ENCODE measurements at places on chromosomes 2 and 18.
A peak's percentile ranks its signal among the peaks of the same experiment; 100 is the strongest.

DNA sequence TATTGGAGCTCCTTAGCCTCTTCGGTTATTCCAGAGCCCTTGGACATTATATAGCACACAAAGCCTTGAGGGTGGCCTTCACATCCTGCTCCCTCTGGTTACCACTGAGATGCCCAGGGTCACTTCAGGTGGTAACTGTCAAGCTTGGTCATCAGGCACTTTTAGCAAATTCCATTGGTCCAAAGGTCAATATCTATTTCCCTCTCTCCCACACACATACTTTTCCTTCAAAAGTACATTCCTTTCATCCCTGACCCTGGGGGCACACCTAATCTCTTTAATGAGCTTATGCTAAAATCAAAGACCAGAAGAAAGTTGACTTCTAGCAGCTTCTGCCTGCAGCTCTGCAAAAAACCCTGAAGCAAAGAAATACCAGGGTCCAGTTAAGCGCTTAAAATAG is 172.0 kb upstream of the NRP2 start:
- no peak for DNase-seq

GRCh38 chr2:79292239-79292957 is 132.8 kb upstream of the REG3A start:
- no peak for DNase-seq

DNA sequence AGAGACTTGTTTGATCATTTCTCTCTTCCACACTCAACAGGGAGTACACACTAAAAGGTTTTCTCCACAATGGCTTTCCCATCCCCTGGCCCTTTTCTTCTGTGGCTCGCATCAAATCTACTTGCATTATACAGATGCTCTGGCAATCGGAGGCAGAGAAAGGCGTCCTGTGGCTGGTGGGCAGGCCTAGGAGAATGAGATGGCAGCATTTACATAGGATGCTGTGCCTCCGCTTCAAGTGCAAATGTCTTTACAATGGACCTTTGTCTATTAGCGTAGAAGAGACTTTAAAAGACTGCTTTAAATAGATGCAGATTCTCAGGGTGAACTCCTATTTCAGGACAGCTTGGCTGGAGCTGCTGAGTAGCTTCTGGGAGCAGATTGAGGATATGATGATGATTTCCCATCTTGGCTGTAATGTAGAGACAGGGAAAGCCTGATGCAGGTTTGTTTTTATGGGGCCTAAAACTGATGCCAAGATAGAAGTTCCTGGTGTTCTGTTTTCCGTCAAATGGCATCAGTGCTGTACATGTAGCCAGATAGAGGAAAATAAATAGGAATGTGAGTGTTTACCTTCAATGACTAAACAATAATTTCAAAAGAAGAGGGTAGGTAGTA is 423.4 kb downstream of the RND3 start:
- DNase-seq, result no peak

DNA sequence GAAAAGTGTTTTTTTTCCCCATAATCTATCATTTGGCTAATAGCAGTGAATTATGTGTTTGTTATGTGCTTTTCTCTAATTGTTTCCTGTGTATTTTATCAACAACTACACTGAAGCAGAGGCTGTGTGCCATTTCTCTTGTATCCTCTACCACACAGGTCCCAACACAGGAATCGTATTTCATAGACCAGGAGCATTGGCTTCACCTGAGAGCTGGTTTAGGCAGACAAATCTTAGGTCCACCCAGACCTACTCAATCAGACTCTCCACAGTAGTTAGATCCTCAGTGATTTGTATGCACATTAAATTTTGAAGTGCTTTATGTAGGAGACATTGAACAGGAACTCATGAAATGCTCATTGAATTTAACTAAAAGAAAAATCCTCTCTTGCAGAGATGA is 109.2 kb downstream of the FSHR start:
- DNase-seq, result no peak

GRCh38 chr2:53568469-53568868 is 199.1 kb upstream of the CHAC2 start:
- no peak for DNase-seq

DNA sequence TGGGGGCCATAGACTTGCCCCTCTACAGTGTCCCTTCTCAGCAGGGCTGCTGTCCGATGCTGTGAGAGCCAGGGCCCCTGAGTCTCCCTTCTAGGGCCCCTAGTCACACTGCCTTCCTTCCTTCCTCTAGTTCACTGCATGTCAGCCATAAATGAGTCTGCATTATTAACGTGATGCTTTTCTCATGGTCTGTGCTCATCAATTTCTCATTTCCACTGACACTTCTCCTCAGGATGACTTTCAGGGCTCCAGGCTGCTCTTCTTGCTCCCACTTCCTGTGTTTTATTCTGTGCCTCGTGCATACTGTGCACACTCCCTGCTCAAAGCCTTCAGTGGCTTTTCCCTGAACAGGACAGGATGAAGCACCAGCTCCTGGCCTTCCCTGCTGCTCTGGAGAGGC is 146.5 kb downstream of the FAM210A start:
- no peak for DNase-seq

- DNase-seq, result no peak
Measured at GRCh38 chr18:26436176-26437051, 111.9 kb downstream of the KCTD1 start.

- no peak for DNase-seq
Measured at GRCh38 chr2:220226076-220226475, 598.6 kb downstream of the SLC4A3 start.

DNA sequence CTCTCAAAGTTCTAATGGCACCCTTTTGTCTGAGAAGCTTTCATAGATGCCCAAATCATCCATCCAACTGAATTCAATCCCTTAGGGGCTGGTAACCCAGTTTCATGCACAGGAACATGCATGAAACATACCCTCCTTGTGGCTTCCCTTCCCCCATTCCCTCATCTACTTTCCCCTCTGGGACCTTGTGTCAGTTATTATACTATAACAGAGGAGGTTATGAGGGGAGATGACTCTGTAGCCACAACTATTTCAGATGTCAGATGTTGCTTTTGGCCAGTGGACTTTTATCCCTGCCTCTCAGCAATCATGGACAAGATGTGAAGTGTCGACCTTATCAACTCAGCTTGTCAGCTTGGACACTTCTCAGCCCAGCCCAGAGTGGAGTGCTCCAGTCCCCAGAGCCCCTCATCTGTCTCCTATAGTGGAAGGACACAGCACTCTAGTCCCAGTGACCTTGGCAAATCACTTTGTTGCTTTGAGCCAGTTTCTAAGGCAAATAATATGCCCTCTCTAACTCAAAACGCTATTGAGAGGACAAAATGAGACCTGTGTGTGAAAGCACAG is 8.4 kb downstream of the DHRS9 start:
- DNase-seq, result no peak

GRCh38 chr2:94870440-94871225 is 597 bp upstream of the TEKT4 start:
- no peak for DNase-seq

- no peak for DNase-seq
Measured at GRCh38 chr2:228866781-228867180, 404.3 kb downstream of the PID1 start.

DNA sequence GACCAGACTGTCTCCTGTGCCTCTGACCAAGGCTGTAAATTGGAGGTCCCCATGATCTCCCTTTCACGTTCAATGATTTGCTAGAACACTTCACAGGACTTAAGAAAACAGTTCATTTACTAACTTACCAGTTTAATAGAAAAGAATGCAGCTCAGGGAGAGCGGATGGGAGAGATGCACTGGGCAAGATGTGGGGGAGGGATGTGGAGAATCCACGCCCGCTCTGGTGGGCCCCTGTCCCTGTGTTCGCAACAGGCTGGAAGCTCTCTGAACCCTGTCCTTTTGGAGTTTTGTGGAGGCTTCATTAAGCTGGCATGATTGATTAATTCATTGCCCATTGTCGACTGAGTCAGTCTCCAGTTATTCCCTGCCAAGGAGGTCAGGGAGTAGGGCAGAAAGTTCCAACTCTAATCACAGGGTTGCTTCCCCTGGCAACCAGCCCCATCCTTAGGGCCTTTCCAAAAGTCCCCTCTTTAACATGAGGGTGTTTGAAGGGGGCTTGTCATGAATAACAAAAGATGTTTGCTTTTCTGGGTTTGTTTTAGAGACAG is 257.1 kb downstream of the ACKR3 start:
- no peak for DNase-seq

DNA sequence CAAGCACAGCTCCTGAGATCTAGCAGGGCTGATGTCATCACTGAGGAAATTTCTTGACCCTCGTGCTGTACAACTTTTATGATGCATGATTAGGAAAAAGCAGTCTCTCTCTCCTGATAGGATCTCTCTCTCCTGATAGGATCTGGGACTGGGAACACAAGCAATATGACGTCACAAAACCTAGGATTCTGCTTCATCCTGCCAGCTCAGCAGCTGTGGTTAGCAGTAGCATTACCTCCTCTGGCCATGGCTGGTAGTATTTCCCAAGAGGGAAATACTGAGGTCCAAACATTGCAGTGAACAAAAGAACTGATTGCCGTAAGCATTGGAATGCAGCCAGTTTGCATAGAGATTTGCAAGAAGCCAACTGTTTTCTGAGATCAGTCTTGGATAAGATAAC is 521.2 kb upstream of the POU3F3 start:
- DNase-seq, result no peak

- no peak for DNase-seq
Measured at GRCh38 chr2:96514521-96514920, 9.4 kb upstream of the NEURL3 start.

- no peak for DNase-seq
Measured at GRCh38 chr2:201882353-201883090, 76.2 kb downstream of the CDK15 start.

GRCh38 chr2:232411901-232412629 is 5.4 kb downstream of the ALPG start:
- no peak for DNase-seq

DNA sequence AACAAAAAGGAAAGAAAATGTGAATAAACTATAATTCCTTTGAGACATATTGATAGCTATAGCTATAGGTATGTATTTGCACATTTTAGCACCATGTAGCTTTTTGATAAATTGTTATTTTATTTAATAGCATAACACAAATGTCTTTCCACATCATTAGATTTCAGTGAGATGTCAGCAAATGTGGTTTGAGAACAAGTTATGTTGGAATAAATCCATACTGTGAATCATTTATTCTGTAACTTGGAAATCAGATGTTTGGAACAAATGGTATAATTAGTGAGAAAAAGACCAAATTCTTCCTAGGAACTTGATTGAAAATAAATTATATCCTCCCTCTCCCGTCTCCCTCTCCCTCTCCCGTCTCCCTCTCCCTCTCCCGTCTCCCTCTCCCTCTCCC is 62.8 kb downstream of the NABP1 start:
- no peak for DNase-seq

GRCh38 chr2:171420728-171421563 is 12.8 kb downstream of the METTL8 start:
- no peak for DNase-seq

DNA sequence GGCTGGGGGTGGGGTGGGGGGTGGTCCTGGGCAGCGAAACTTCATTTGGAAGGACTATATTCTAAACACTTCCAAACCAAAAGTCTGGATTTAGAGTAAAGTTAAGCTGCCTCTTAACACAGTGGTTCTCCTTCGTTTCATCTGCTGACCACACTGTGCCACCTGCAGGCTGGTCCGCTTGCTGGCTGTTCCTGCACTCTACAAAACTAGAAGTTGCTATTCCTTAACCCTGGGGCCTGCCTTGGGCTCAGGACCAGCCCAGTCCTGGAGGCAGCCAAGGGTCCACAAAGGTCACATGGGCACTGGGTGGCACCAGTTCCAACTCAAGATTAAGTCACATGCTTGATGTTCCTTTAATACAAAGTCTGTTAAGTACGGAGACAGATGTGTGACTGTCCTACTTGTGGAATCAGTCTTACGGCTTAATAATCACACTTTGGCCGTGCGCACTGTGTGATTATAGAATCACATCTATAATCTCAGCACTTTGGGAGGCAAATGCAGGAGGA is 195.4 kb downstream of the FAM210A start:
- DNase-seq, result no peak

DNA sequence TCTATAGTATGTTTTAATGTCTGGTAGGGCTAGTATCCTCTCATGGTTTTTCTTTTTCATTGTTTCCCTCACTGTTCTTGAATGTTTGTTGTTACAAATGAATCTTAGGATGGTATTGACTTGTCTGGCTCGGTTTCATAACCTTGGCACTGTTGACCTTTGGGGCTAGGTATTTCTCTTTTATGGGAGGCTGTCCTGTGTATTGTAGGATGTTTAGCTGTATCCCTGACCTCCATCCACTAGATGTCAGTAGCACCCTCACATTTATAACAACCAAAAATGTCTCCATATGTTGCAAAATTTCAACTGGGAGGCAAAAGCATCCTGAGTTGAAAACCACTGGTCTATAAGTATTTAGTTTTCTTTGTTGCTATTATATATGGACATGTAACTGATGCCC is 7.0 kb upstream of the AOX1 start:
- no peak for DNase-seq

GRCh38 chr2:136239079-136239685 is 121.2 kb upstream of the CXCR4 start:
- DNase-seq, result peak; percentile 8

DNA sequence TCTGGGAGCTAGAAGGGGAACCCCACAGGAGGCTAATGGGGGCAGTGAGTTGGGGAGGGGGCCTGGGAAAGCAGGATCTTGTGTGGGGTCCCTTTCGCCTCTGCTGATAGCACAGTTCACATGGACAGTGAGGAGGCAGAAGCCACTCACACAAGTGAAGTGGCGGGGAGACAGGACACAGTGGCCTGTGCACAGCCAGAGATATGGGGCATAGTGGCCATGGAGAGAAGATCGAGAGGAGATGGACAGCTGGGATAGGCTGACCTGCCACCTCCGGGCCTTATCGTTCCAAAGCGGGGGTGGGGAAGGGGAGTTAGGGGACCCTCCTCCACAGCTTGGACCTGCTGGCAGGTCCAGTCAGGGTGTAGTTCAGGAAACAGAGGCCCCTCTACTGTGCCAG is 69.8 kb upstream of the EDAR start:
- DNase-seq, result no peak

- DNase-seq, result no peak
Measured at GRCh38 chr2:216363221-216363620, 9.1 kb downstream of the MARCHF4 start.

- DNase-seq, result no peak
Measured at GRCh38 chr2:187951470-187952218, 340.0 kb upstream of the GULP1 start.

DNA sequence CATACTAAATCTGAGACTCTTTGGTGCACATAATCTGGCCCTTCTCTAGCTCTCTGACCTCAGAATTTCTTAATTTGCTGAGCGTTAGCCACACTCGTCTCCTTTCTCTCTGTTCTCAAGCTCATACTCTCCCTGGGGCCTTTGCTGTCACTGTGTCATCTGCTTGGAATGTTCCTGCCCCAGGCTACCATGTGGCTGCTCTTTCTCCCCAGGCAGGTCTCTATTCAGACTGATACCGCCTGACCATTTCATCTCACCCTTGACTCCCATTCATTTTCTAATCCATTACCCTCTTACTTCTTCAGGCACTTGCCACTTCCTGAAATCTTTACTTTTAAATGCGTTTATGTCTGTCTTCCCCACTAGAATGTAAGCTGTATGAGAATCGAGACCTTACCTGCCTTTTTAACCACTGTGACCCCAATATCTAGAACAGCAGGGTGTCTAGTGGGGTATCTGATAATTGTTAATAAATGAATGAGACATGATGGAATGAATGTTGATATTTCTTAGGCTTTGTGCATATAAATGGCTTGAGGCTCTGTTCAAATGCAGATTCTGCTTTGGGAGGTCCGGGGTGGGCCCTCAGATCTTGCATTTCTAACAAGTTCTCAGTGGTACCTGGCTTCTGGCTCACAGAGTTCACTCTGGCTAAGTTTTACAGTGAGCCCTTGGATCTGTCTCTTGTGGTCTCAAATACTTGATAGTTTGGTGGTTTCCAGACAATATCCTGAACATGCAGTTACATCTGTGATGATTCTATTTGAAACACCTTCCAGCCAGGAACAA is 89.9 kb upstream of the EPC2 start:
- DNase-seq, result no peak
